ENCODE measurements at places on chromosomes 3 and 15. TPM values are rescaled to one million over a fixed set of nuclear protein-coding genes. Genes with fewer than 3 reads are reported as not detected.

Gene FOXL2NB
- 1.5 TPM for total RNA-seq

Gene LCTL
- total RNA-seq: not detected

GRCh38 chr3:10530241-10530640 is 24.9 kb upstream of the ATP2B2 start:
- no peak for DNase-seq

GRCh38 chr3:10945683-10946287 is 46.8 kb upstream of the SLC6A1 start:
- DNase-seq: no peak

DNA sequence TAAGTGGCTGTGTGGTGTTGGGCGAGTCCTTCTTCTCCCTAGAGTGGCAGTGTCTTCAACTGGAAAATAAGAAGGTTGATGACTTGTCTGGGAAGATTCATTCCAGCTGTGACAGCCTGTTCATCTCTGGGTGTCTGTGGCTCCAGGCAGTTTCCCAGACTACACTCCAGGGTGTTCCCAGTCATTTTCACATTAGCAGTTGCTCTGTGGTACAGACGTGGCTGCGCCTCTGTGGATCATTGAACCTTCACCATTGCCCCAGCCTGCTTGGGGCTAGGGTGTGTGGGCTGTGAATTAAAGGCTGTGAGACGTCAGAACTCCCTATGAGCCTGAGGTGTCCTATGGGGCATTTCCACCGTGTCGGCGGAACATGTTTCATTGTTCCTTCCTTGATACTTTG is 239.6 kb upstream of the NR2E3 start:
- no peak for DNase-seq

Measured in vagina (tissue), 2 donors.